ENCODE measurements at places on chromosomes 4 and X. TPM values are rescaled to one million over a fixed set of nuclear protein-coding genes. Genes with fewer than 3 reads are reported as not detected.

Gene ETNPPL
- polyA plus RNA-seq, result not detected

Gene DACH2
- 36.0 TPM for polyA plus RNA-seq

Gene CENPU
- polyA plus RNA-seq, result 36.2 TPM

Gene HAND2
- not detected for polyA plus RNA-seq

Gene SH3D19
- 27.0 TPM for polyA plus RNA-seq

Gene VCX3B
- not detected for polyA plus RNA-seq

GRCh38 chr4:176193938-176194337 is 1.4 kb downstream of the SPATA4 start:
- DNase-seq, result no peak

DNA sequence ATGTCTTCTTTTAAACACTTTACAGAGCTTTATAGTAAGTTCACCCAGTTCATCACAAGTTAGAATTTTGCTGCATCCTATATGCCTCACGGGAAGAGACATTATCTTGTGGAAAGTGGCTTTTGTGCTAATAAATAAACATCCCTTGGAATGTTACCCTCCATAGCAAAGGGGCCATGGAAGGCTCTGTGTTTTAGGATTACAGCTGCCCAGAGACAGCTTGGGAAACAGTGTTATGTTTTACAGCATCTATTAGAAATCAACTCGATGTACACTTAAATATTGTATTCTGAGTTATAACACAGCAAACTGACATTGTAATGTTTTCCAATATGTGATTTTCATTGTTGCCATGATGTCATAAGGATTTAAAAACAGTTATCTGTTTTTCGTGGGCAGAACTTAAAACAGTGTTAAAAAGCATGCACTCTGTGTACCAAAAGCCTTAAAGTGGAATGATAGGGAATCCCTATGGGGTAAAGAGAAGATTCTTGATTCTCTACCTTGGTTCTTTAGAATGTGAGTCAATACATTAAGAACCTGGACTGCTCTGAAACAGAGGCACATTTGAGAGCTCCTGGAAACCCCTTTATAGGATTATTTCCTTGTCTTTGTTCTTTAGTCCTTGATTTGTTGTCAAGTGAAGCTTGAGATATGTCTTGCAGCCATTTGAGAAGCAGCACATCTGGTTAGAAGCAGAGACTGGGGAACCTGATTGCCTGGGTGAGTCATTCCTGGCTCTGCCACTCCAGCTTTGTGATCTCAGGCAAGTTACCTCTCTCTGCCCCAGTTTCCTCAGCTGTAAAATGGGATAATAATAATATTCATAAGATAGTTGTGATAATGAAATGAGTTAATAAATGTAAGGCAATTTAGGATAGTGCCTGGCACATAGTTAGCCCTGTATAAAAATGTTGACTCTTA is 41.6 kb downstream of the ARHGAP10 start:
- no peak for DNase-seq

- no peak for DNase-seq
These were observed 58.7 kb downstream of the LEF1 start for GRCh38 chr4:108109997-108110416.

DNA sequence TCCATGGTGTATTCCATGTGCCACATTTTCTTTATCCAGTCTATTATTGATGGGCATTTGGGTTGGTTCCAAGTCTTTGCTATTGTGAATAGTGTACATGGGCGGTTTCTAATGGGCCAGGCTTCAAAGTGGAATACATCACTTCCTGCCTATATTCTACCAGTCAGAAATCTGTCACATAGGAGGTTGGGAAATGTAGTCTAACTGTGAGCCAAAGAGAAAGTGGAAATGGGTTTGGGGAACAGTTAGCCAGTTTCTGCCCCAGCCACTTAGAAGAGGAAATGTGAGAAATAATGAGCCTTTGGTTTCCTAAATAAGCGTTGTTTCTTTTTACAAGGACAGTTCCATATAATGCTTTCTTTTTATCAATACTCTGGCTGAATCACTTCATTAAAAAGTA is 85.1 kb upstream of the AP1S2 start:
- no peak for DNase-seq

- no peak for DNase-seq
These were observed 54.8 kb downstream of the CCDC149 start for GRCh38 chr4:24858026-24858425.

DNA sequence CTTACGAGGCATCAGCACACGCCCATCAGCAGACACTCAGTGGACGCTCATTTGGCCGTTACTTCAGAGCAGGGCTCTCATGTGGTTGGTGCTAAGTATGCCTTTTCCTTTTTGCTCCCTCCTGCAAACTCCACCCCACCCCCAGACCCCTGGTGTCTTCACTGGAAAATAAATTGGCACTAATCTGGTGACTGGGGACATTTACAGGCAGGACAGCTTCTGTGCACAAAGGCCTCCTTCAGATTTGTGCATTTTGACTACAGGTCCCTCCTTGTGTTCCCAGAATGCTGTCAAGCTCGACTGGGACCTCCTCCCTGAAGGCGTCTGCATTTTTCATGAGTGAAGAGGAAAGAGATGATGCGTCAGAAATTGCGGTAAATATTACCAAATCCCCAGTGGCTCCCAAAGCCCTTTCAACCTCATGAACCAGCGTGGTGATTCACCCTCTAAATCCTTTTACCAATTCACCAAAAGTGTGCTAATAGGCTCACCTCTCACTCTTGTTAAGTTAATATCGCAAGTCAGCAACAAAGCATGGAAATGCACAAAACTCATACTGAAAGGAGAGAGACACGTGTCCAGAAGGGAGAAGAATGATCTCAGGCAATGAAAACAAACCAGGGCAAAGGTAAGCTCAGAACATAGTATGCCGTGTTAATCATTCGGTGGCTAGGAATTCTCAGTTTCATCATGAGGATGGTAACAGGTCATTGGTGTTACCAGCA is 119.0 kb downstream of the NKX6-1 start:
- DNase-seq, result no peak

GRCh38 chr4:110268352-110268751 is 69.9 kb upstream of the ELOVL6 start:
- DNase-seq, result no peak

GRCh38 chr4:2378898-2379297 is 39.5 kb downstream of the ZFYVE28 start:
- no peak for DNase-seq

GRCh38 chrX:31126205-31126604 is 54.4 kb upstream of the FTHL17 start:
- DNase-seq, result no peak

GRCh38 chr4:108954880-108955279 is 192.0 kb upstream of the ETNPPL start:
- no peak for DNase-seq

DNA sequence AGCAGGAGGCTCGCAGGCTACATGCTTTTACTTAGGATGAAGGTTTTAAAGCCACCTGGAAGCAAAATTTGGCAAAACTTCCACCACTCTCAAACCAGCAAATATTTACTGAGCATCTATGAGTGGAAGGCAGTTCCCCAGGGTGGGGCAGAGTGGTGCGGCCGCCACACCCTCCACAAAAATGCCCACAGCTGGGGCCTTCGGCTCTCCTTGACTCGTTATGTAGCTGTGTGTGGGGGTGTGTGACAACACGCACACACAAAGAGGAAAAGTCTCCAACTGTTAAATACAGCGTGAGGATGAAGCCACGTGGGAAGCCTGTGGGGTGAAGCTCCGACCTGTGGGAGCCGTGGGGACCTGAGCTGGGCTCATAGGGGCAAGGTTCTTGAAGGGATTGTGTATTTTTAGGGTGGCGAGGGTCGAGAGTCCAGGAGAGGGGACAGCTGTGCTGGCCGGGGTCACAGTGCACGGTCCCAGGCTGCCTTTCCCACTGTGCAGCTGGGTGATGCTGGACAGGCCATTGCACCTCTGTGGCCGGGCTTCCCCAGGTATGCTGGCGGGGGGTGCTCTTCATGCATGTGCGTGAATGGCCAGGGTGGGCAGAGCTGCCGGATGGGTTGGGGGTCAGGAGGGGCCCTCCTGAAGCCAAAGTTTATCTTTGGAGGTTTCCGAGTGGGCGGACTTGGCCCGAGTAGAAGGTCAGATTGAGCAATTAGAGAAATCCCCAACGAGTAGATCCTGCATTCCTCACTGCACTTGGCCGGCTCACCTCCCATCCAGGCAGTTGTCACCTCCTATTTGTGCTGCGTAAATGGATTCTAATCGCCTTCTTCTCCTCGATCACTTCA is 25.4 kb downstream of the SORCS2 start:
- no peak for DNase-seq

- no peak for DNase-seq
These were observed 57.9 kb downstream of the CFAP299 start for GRCh38 chr4:80393246-80393969.

GRCh38 chr4:108166441-108167315 is 2.1 kb downstream of the LEF1 start:
- DNase-seq, result no peak

- DNase-seq, result peak; percentile 24
These were observed 133.6 kb upstream of the GIMD1 start for GRCh38 chr4:106502106-106502699.

Measured in left renal cortex interstitium (tissue), 4 donors.